ENCODE measurements at places on chromosomes 6 and 20. TPM values are rescaled to one million over a fixed set of nuclear protein-coding genes. Genes with fewer than 3 reads are reported as not detected.

- H3K4me1 ChIP-seq = no peaks in the 10 kb centered on the region
- no peaks in the 10 kb centered on the region for H3K27me3 ChIP-seq
- DNase-seq = no peak
- H3K4me3 ChIP-seq = no peak overlapping the region
- H3K27ac ChIP-seq = no peak overlapping the region
- no peaks in the 10 kb centered on the region for H3K36me3 ChIP-seq
Measured at GRCh38 chr6:21164768-21165326, 428.7 kb upstream of the SOX4 start.

GRCh38 chr6:149328083-149328482, 10.6 kb downstream of the TAB2 start:
- no peaks in the 10 kb centered on the region for H3K36me3 ChIP-seq
- no peak overlapping the region for H3K27ac ChIP-seq
- no peaks in the 10 kb centered on the region for H3K27me3 ChIP-seq
- H3K4me3 ChIP-seq = no peak overlapping the region
- H3K4me1 ChIP-seq = peaks cover 68% of the 10 kb centered on the region
- no peak for DNase-seq

The RAB44 gene
- total RNA-seq = 0.96 TPM

DNA sequence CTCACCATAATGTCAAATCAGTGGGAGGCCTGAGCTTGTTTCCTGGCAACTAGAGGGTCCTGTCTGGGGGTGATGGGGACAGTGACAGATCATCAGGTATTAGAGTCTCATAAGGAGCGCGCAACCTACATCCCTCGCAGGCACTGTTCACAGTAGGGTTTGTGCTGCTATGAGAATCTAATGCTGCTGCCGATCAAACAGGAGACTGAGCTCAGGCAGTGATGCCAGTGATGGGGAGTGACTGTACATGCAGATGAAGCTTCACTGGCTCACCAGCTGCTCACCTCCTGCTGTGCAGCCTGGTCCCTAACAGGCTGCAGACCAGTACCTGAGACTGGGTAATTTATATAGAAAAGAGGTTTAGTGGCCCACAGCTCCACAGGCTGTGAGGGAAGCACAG, 147.3 kb downstream of the TTLL2 start:
- H3K36me3 ChIP-seq = no peaks in the 10 kb centered on the region
- H3K4me3 ChIP-seq = no peak overlapping the region
- no peaks in the 10 kb centered on the region for H3K4me1 ChIP-seq
- H3K27ac ChIP-seq = no peak overlapping the region

The RFX6 gene
- not detected for total RNA-seq

The BHLHE23 gene
- total RNA-seq = not detected

DNA sequence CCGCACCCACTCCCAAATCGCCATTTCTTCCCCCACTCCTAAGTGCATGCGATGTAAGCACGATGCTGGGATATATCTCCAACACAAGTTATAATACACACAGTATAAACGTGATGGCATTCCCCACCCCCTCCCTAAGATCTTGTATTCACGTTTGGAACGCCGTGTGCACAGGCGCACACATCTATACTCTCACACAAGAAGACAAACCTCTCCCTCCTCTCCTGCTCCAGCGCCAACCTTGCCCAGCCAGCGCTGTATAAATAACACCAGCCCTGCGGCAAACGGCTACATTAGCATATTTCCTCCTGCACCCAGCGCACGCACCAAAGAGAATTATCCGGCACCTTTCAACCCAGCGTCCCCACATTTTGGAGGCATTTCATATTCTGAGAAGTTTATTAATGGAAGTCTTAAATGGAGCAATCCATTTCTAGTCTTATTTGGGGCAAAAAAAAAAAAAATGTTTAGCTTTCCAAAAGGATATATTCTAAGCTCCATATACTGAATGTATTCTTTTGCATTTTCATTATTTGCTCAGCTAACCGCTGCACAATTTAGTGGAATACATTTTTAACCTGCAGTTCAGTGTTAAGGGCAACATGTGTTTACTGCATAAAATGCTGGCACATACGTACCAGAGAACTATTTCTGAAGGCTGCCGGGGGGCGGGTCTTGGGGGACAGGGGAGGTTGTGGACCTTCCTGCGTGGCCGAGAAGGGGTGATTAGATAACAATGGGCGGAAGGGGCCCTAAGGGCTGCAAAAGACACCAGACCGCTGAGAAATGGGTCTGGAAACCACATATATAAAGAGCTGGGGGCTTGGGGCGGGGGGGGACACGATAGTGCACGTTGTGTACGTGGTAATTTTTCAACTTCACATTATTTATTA, 1.1 kb upstream of the SLC22A23 start:
- peaks cover 6% of the 10 kb centered on the region for H3K4me1 ChIP-seq
- peaks cover 6% of the 10 kb centered on the region for H3K27me3 ChIP-seq
- no peak overlapping the region for H3K27ac ChIP-seq
- no peaks in the 10 kb centered on the region for H3K36me3 ChIP-seq

DNA sequence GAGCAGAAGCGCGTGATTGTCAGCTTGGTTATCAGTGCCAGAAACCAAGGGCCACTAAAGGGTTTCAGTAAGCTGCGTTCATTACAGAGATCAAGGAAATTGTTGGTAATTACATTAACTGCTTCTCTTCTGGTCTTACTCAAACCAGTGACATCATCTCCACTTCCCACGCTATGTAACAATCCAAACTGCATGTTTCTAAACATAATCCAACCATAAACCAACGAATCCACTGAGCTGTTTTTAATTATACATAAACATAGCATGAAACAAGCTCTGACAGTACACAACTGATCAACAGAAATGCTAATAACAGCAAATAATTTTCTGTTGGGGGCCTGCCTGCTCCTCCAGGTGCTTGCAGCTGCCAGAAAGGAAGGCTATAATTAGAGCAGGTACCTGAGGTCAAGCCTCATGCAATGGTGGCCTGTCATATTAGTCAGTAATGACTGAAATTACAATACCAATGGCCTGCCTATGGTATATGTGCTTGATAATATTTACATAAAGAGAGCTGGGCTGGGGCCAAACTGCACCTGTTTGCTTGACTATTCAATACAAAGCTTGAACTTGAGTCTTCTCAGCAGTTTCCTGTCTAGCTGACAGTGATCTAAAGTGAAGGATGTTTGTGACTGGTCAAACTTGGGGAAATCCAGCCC, 40.1 kb downstream of the ILRUN start:
- H3K4me3 ChIP-seq = peak overlapping the region; percentile 49
- no peak for DNase-seq
- H3K36me3 ChIP-seq = peaks cover 14% of the 10 kb centered on the region
- no peaks in the 10 kb centered on the region for H3K27me3 ChIP-seq
- peak overlapping the region; percentile 91 for H3K27ac ChIP-seq

GRCh38 chr20:664576-664975, 11.0 kb downstream of the SCRT2 start:
- H3K27me3 ChIP-seq = peaks cover 56% of the 10 kb centered on the region
- no peaks in the 10 kb centered on the region for H3K4me1 ChIP-seq
- H3K4me3 ChIP-seq = no peak overlapping the region

- DNase-seq = no peak
- H3K27me3 ChIP-seq = no peaks in the 10 kb centered on the region
- no peak overlapping the region for H3K27ac ChIP-seq
- no peak overlapping the region for H3K4me3 ChIP-seq
Measured at GRCh38 chr20:57080796-57081195, 185.6 kb downstream of the BMP7 start.

- H3K36me3 ChIP-seq = no peaks in the 10 kb centered on the region
- H3K27me3 ChIP-seq = no peaks in the 10 kb centered on the region
- no peak overlapping the region for H3K4me3 ChIP-seq
- DNase-seq = no peak
- peaks cover 48% of the 10 kb centered on the region for H3K4me1 ChIP-seq
Measured at GRCh38 chr20:45918779-45919537, 7.0 kb upstream of the PLTP start.

DNA sequence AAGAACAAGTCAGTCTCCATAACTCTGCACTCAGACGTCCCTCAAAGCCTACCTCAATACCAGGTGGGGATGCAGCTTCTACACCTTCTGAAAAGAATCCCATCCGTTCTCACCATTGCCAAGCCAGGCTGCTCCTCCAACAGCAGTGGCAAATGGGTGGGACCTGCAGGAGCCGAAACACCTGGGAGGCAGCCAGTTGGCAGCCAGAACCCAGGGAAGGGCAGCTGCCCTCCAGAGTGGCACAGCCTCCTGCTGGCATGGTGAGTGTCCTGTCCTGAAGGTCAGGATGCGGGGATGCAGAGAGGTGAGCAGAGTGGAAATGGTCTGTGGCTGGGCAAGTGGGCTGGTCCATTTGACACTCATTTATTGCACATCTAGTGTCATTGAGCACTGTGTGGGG, 210.6 kb upstream of the CDH4 start:
- no peak overlapping the region for H3K27ac ChIP-seq
- no peaks in the 10 kb centered on the region for H3K4me1 ChIP-seq

DNA sequence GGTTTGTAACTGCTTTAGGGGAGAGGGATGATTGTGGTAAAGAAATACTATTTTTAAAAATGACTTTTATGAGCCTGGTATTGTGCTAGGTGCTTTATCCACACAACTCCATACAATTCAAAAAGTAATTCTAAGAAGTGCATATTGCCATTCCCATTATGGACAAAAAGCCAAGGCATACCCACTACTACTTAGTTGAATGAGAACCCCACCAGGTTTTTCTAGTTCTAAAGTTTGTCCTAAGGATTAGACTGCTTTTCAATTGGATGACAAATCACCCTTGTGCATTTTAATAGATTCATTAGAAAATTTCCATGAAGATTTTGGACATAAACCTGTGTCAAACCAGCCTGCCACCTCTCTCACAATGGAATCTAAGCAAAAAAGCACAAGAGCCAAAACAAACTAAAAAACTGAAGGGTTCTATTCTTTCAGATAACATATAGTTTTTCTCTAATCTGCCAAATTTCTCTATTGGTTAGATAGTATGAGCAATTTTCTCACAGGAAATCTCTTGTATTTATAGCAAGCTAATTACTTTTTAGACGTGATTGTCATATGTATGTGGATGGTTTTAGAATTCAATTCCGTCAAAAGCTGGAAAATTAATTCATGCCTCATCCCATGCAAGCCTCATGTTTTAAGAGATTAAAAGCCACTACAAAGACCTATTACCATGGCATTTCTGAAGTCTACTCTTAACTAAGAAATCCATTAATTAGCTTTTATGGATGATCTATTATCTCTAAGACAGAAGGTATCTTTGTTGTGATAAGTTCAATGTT, 325.5 kb downstream of the RNGTT start:
- H3K4me1 ChIP-seq = no peaks in the 10 kb centered on the region
- H3K4me3 ChIP-seq = no peak overlapping the region
- DNase-seq = no peak
- no peak overlapping the region for H3K27ac ChIP-seq
- H3K27me3 ChIP-seq = no peaks in the 10 kb centered on the region
